ENCODE measurements at places on chromosomes 13 and 19.

- no peak for ATAC-seq
Observed at GRCh38 chr19:30374539-30374864, 2.3 kb downstream of the ZNF536 start.

DNA sequence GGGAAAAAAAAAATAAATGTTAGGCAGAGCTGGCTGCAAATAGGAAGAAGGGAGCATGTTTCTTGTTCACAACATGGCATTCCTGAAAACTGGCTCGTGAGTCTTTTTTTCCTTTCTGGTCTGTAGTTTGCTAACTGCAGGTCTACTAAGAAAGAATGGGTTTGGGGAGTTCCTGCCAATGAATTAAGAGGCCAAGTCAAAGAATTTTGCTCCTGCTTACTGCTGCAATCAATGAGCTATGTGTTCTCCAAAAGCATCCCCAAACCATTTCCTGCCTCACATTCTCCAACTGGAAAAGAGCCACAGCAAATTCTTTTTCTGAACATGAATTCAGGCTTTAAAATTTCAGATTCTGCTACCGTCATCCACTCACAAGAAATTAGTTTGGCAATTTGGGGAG is 88.6 kb downstream of the DCT start:
- no peak for ATAC-seq

- peak; percentile 89 for ATAC-seq
Observed at GRCh38 chr19:19643158-19644053, at the start of gene GMIP. Gene GMIP, minus strand, starts transcription at chr19:19643657. Its CDS starts 128 bp downstream, at chr19:19643529.

GRCh38 chr19:47417107-47417745 is 2.1 kb downstream of the MEIS3 start:
- no peak for ATAC-seq

DNA sequence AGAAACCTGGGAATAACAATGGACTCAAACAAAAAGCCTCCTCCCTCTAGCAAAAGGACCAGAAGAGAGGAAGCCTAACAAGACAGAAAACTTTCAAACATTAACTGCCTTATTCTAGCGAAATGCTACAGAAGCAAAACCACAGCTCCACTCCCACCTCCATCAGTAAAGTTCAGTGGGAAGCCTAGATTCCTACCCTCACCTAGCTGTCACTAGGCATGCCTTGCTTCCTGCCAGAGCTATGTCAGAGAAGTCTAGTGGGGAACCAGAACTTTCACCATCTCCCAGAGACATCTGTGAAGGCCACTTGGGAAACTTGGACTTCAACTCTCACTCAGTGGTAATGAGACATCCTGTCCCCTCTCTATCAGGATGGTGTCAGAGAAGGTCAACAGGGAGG is 37.1 kb downstream of the DPY19L3 start:
- no peak for ATAC-seq

DNA sequence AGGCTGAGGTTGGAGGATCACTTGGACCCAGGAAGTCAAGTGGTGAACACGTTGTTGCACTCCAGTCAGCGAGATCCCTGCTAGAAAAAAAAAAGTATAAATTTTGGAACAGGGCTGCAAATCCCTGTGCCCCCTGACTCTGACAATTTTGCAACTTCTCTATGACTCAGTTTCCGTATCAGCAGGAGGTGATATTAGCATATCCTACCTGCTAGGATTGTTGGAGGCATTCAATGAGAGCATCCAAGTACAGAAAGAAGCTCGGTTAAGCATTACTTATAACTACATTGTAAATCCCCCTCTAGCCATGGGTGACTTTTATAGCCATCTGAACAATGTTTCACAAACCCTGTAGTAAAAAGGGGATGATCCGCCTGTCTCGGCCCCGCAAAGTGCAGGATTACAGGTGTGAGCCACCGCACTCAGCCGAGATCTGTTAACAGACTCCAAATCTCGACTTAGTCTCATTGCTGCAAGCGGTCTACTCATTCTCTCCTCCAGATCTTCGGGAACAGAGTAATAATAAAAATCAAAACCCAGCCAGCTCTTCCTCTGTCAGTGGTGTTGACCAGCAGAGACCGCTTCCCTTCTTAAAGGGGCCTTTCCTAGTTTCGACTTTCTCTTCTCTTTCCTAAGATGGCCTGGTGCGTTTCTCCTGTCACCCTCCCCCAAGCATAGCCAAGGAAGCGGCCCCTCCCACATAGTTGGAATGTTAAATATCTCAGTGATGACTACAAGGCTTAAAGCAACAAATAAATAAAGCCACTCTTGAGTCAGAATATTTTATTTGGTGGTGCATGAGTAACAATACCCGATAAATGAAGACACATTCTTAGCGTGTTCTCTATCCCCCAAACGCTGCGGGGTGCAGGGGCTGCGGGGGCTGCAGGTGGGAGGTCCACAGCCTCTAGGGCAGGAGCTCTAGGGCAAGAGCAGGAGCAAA is 10.3 kb upstream of the BICRA start:
- no peak for ATAC-seq

GRCh38 chr13:46604226-46604990 is 51.4 kb downstream of the LRCH1 start:
- no peak for ATAC-seq

GRCh38 chr19:6568010-6568526 is 22.9 kb downstream of the CD70 start:
- no peak for ATAC-seq

DNA sequence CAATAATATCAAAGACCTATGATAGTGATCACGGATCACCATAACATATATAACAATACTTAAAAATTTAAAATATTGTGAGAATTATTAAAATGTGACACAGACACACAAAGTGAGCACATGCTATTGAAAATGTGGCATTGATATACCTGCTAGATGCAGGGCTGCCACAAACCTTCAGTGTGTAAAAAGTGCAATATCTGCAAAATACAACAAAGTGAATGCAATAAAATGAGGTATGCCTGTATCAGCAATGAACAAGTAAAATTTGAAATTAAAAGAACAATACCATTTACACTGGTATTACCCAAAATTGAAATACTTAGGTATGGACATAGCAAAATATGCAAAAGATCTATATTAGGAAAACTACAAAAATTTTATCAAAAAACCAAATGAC is 1217.8 kb upstream of the PCDH20 start:
- ATAC-seq: no peak

DNA sequence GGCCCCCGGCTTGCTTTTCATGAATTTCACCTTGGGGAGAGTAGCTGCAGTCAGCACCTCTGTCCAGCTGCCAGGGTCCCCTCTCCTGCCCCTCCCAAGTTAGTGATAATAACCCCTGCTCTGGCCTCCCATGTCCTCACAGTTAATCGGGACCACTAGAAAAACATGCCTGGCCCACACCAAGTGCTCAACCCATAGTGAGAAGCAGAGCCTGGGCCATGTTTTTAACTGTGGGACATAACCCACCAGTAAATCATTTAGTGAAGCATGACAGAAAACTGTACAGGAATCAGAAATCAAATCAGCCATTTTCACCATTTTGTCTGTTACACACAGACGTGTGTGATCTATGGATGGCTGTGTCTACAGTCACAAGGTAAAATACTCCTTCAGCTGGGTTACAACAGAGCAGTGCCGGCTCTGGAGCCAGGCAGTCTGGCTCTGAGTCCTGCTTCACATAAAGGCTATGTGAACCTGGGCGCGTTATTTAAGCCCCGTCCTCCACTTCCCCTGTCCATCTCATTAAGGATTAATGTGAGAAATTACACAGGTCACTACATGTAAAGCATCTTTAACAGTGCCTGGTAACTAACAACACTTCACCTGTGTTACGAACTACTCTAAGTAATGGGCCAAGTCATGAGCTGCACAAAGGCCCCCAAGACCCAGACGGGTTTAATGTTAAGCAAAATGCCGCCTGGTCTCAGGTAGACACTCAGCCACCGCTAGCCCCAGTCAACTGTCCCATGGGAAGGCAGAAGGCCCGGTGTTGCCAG is 7.6 kb upstream of the ECH1 start:
- no peak for ATAC-seq

GRCh38 chr13:36183901-36184300 is 30.5 kb downstream of the SOHLH2 start:
- no peak for ATAC-seq

DNA sequence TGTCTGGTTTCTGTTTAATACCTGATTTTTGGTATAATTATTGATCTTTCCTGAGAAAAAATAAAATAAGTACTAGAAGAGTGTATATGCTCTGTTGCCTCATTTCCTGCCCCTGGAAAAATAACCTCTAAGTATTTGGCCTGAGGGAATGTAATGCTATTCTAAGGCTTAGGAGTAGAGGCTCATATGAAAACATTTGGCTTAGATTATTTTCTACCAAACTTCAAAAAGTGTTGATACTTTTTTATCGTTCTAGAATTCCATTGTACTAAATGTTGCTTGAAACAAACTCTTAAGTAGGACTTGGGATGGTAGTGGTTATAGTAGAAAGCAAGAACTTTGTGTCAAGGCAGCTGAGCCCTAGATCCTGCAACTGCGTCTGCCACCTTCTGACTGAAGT is 57.8 kb downstream of the COG3 start:
- ATAC-seq: no peak

GRCh38 chr13:44237881-44238421 is 135.7 kb upstream of the SERP2 start:
- ATAC-seq: no peak

DNA sequence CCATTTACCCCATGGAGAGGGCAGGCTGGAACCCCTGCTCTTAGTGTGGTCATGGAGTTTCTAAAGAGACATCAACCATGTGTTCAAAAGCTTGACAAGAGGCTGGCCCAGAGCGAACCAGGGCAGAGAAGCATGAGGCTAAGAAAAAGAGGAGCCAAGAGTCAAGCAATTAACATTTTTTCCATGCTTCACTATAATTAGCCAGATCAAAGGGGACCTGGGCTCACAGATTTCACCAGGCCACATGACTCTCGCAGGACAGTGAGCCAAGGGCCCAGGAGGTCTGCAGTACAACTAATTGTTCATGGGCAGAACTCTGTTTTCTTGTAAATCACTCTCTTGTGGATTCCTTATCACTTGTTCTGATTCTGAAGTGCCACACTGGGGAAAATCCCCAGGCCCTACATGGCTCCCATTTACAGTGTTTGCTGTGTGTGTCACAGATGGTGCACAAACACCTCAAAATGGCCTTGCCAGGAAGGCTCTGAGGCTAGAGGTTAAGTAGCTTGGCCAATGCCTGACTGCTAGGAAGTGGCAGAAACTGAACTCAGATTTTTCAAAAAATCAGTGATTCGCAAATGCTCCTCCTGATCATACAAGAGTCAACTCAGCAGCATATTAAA is 101.2 kb downstream of the LHFPL6 start:
- ATAC-seq: no peak

DNA sequence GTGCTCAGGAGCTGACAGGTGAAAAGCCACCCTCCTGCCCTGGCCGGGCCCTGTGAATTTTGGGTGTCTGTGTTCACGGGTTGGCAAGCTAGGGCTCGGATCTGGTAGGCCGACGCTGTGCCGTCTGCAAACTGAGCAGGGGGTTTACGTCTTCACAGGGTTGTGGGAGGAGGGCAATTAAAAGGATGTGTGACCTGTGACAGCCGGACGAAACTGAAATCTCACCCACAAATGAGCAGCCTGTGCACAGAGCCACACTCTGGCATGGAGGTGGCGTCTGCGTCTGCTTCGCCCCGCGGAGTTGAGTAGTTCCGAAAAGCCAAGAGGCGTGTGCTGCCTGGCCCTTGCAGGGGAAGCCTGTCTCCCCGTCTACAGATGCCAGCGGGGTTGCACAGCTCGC is 117.3 kb downstream of the KDM4B start:
- no peak for ATAC-seq

DNA sequence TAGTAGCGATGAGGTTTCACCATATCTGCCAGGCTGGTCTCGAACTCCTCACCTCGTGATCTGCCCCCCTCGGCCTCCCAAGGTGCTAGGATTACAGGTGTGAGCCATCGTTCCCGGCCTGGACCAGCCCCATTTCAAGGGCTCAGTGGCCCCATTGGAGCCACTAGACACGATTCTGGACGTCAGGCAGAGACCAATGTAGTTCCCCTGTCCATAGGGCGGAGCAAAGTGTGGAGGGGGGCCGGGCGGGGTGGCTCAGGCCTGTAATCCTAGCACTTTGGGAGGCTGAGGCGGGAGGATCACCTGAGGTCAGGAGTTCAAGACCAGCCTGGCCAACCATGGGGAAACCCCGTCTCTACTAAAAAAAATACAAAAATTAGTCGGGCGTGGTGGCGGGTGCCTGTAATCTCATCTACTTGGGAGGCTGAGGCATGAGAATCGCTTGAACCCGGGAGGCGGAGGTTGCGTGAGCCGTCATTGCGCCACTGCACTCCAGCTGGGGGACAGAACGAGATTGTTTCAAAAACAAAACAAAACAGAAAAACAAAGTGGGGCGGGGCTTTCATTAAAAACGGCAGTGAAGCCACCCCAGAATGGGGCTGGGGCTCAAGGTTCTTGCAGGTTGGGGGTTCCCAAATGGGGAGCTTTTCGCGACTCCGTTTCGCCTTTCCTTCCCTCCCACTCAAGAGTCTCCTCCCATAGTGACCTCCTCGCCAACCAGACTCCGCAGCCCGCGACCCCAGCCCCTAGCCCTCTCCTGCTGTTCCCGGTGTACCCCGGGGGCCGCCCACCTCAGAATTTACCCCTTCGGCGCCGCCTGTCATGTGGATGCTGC is 758 bp upstream of the TECR start:
- ATAC-seq: no peak

DNA sequence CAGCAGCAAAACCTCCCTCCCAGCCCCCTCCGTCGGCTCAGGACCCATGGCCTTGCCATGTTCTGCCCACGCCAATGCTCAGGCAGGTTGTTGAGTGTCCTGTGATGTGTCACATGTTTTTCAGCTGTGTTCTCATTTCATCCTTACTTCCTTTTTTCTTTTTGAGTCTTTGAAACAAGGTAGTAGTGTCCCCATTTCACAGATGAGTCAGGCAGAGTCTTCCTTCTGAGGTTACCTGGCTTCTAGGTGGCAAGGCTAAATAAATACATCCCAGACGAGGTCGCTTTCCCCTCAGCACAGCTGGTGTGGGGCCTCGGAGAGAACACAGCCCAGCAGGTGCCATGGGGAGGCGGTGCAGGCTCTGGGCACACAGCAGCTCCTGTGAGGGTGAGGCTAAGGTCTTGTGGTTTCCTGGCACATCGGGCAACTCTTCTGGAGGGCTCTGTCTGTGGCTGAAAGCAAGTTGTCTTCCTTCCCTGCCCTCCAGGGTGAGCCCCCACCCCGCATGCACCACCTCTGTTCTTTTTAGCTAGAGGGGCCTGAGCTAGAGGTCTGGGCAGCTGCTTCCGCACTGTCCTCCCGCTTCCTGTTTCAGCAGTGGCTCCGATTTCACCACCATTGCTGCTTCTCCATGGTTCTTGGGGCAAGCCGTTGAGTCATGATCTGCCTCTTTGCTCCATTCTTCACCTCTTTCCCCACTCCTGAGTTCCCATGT is 15.1 kb downstream of the PRAM1 start:
- peak; percentile 85 for ATAC-seq

Measured in activated CD4-positive, CD25-positive, alpha-beta regulatory T cell treated with anti-CD3 and anti-CD28 coated beads, Interleukin-2, amount 50 U/mL, for 24 hours (primary cell).